Activated T-cell treated with anti-CD3 and anti-CD28 coated beads, Interleukin-2, amount 50 U/mL, for 72 hours (primary cell): ENCODE measurements at places on chromosomes 6 and 20. TPM values are rescaled to one million over a fixed set of nuclear protein-coding genes. Genes with fewer than 3 reads are reported as not detected.

DNA sequence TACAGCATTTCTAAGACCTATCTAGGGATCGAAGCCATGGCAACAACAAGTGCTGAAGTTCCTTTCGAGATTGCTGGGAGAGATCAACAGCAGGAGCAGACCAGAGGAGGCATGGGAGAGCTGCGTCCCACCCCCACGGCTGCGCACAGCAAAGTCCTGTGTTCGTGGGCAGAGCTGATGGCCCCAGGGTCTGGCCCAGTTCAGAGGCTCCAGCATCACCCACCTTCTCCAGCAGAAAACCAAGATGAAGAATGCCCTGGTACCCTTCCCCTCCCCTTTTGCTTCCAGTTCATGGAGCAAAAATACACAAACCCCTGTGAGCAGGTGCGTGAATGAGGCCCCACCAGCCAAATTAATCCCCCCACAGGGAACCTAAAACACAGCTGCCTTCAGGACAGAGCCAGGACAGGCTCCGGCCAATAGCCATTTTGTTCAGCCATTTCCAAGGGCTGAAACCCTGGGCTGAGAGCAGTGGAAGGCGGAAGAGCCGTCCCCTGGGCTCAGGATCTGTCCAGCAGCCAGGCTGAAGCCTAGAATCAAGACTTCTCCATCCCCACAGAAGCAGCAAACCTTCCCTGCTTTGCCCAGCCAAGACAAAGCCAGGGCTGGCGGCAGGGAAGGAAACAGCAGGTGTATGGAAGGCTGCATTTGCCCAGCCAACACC, 102.8 kb downstream of the PREX1 start:
- no peak for DNase-seq

DNA sequence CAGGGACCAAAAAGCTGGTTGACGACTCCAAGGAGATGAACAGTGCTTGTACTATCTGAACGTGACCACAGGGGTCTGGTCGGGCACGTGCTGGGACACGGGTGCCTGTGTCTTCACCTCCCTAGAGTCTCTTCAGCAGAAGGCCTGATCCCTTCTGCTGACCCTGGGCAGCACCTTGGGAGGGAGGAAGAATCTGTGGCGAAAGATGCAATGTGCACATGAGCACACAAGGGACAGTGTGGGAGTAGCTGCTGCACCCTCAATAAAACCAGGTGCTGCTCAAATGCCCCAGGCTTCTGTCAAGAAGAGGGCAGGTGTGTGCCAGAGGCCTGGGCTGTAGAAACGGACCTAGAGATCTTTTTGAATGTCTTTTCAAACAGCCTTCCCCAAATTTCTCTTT, 130.6 kb upstream of the THBS2 start:
- DNase-seq: no peak

GRCh38 chr6:107843400-107843799, 19.3 kb upstream of the SCML4 start:
- DNase-seq: peak; percentile 38

Gene MROH8
- total RNA-seq: 5.2 TPM

Gene RSPO3
- not detected for total RNA-seq

DNA sequence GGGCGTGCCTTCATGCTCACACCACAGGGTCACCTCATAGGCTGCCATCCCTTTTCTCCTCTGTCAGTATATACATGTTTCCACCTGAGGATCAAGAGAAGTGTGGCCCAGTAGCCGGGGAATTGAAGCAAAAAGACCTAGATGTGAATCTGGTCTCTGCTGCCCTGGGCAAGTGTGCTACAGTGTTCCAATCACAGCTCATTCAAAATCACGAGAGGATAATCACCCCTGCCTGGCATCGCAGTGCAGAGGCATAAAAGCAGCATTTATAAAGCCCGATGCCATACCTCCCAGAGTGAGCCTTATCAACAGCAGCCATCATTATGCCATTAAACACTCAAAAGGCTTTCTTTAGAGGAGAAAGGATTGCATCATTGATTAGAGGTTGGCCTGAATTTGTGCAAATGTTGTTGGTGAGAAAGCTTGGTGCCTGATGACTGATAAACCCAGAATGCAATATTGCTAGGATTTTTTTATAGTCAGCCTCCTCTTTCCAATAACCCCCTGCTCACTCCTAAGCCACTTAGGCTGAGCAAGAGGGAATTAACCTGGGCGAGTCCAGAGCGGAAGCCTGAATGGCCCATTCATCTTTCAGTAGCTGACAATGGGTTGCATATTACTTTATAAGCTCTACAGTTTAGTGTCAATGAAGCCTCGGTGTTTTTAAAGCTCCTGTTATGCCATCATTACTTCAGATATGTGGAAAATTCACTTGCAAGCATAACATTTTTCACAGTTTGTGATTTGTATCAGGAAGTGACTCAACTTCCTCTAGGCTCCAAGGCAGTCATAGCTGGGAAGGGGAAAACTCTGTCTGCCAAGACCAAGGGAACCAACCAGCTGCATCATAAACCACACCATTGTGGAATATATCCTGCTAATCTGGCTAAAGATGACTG, 92.5 kb upstream of the NXT1 start:
- no peak for DNase-seq

Gene DNAAF9
- 3.7 TPM for total RNA-seq

- DNase-seq: no peak
Observed at GRCh38 chr6:144265390-144265789, 19.7 kb upstream of the UTRN start.

Gene ADAM33
- total RNA-seq: not detected

- no peak for DNase-seq
Observed at GRCh38 chr6:39053016-39053624, 4.5 kb downstream of the GLP1R start.

GRCh38 chr20:5136096-5136495, 9.3 kb downstream of the CDS2 start:
- DNase-seq: no peak

DNA sequence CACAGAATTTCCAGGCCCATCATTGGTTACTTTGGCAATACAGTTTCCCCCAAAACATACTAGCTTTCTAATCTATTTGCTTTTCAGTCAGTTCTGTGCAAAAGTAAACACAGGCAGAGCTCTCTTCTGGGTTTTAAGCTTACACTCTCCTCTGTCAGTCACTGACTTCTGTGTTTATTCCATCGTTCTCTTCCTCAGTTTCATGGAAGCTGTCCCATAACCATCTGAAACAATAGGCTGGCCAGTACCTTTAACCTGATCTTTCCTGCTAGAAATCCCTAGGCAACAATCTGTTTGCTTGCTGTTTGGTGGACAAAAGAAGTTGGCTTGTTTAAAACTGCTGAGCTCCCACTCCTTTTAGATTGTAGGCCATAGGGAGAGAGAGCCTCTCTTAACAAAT, 431.5 kb downstream of the HACE1 start:
- DNase-seq: no peak

Gene BPIFB2
- not detected for total RNA-seq

GRCh38 chr20:35669681-35670080, 5.0 kb upstream of the CPNE1 start:
- no peak for DNase-seq

- DNase-seq: no peak
Observed at GRCh38 chr6:49557177-49557576, 6.7 kb downstream of the C6orf141 start.

Gene CLPSL1
- total RNA-seq: not detected

- DNase-seq: no peak
Observed at GRCh38 chr6:786946-787763, 94.2 kb upstream of the EXOC2 start.

GRCh38 chr20:36004045-36004444, 35.7 kb downstream of the CNBD2 start:
- no peak for DNase-seq

Gene LINC00237
- 0.41 TPM for total RNA-seq

GRCh38 chr6:18395177-18395855, 8.2 kb downstream of the RNF144B start:
- no peak for DNase-seq

GRCh38 chr6:28683945-28684538, 158.4 kb downstream of the GPX5 start:
- no peak for DNase-seq

Gene BPIFB1
- not detected for total RNA-seq

- DNase-seq: peak; percentile 62
Observed at GRCh38 chr6:41200296-41200900, 551 bp downstream of the TREML2 start.

- no peak for DNase-seq
Observed at GRCh38 chr6:104418125-104418524, 441.6 kb downstream of the HACE1 start.

Gene KIF13A
- total RNA-seq: 0.10 TPM

Gene LTB
- 61.8 TPM for total RNA-seq

GRCh38 chr6:42618105-42618504, 54.3 kb downstream of the UBR2 start:
- no peak for DNase-seq

DNA sequence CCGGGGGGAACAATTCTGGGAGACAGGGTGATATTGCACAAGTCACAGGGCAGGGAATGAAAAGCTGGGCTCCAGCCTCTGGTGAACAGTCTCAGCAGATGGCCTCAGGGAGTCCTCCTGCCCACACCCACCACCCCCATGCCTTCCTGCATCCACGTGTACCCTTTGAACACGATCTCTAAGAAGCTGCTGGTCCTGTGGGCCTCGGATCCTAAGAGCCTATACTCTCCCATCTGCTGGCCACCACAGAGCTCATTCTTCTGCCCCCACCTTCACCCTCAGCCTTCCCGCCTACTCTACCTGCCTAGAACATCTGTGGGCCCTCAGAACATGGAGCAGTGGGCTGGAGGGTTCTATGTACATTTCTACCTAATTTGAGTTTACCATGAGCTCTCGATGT, 60.3 kb downstream of the TRERF1 start:
- DNase-seq: no peak

Gene BTN1A1
- total RNA-seq: 0.10 TPM

- DNase-seq: no peak
Observed at GRCh38 chr20:12775041-12775440, 233.7 kb upstream of the SPTLC3 start.

Gene POPDC3
- not detected for total RNA-seq

- DNase-seq: no peak
Observed at GRCh38 chr6:160831739-160832138, 129.7 kb downstream of the PLG start.

DNA sequence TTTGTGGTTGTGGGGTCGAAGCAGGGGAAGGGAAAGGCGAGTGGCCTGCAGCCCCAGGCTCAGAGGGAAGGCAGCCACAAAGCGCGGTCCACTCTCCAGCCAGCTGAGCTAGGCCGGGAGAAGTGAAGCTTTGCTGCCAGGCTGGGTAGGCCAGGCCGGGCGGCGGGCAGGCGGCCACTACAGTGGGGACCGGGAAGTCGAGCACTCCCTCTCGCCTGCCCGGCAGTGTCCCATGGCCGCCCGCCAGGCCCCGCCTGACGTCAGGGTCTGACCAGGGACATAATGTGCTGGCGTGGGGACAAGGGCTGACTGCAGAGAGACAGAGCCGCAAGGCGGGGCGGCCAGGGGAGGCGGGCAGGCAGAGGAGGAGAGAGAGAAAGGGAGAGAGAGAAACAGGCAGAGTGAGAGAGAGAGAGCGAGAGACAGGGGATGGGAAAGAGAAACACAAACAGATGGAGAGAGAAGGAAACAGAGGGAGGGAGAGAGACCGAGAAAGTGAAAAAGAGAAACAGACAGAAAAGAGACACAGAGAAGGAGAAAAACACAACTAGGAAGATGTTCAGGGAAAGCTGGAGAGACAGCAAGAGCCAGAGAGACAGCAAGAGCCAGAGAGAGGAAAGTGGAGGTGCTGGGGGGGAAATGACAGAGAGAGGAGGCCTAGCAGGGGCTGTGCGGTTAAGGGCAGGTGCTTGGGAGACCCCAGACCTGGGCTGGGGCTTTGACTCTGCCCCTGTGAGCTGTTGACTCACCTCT, 94.5 kb upstream of the PTPN1 start:
- no peak for DNase-seq

Gene FOXC1
- 0.17 TPM for total RNA-seq

- no peak for DNase-seq
Observed at GRCh38 chr6:34696189-34696738, 303 bp downstream of the ILRUN start.

Gene HS3ST5
- not detected for total RNA-seq

- DNase-seq: no peak
Observed at GRCh38 chr20:44080064-44080463, 106.9 kb downstream of the JPH2 start.

DNA sequence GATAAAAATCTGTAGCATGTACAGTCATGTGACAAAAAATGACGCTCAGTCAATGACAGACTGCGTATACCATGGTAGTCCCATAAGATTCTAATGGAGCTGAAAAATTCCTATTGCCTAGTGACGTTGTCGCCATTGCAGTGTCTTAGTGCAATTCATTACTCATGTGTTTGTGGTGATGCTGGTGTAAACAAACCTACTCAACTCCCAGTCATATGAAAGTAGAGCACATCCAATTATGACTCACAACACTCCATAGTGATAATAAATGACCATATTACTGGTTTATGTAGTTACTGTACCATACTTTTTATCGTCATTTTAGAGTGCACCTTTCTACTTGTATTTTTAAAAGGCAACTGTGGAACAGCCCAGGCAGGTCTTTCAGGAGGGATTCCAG, 45.0 kb downstream of the TFAP2A start:
- no peak for DNase-seq

DNA sequence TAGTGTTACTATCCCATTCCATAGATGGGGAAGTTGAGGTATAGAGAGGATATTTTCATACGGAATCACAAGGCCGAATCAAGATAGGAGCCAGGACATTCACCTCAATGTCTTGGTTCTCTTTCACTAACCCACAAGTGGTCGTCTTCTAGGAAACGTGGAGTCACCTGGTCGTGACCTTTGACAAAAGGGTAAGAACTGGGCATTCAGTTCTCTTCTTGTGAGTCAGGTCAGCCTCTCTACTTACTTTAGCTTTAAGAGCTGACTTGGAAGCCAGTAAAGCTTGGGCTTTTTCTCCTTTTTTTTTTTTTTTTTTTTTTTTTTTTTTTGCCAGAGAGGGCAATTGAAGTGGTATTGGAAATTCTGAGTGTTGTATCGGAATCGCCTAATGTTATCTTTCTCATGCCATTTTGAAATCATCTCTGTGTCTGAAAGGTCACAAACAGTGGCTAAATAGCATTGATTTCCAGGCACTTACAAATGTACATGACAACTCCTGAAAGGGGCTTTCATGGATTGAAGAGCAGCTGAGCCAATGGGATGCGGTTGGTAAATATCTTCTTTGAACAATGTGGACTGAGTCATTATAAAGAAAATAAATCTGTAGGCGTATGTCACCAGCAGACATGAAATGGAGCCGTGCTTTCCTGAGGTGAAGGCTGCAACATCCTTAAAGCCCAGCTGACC, 356.9 kb downstream of the KIF16B start:
- DNase-seq: no peak

GRCh38 chr20:5789827-5790226, 39.6 kb downstream of the SHLD1 start:
- DNase-seq: no peak
